CD4-positive, alpha-beta T cell treated with Interleukin-21 for 1 hour (primary cell): ENCODE measurements at places on chromosomes 4 and X.

DNA sequence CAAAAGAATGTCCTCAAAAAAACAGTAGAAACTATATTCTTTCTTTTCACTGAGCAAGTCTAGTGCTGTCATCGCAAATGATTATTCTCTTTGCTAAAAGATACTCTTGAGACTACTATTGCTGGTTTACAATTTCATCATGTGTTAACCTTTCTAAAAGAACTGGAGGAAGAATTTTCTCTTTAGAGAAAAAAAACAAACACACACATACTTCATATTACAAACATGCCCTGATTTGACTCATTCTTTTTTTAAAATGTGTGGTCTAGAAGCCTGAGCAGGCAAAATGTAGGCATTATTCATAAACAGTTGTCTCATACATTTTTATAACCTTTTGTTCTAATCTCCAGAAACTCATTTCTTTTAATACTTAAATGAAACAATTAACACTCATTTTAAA, 60.6 kb upstream of the FAT4 start:
- no peak for DNase-seq

DNA sequence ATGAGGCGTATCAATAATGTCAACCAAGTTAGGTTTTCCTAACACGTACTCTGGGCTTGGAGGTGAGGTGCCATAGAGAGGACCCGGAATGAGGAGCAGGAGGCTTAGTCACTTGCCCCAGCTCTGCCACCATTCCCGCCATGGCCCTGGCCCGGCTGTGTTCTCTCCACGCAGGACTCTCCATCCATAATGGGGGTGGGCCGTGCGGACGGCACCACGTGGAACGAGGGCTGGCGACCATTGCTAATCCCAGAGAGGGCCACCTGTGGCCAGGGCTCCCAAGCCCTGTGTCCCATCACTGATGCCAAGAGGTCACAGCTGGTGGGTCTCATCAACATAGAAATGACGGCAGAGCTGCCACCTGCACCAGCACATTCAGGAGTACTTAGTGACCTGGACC, 76.4 kb downstream of the JAKMIP1 start:
- no peak for DNase-seq

DNA sequence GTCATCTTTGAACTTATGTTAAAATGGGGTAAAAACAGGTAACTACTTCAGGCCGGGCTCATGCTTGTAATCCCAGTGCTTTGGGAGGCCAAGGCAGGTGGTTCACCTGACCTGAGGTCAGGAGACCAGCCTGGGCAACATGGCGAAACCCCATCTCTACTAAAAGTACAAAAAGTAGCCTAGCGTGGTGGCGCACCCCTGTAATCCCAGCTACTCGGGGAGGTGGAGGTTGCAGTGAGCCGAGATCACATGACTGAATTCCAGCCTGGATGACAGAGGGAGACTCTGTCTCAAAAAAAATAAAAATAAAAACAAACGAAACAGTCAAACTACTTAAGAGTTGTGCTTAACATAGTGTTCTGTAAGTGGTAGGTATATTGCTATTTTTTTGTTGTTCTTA, 2.5 kb downstream of the DDX3X start:
- no peak for DNase-seq

GRCh38 chr4:109645874-109646710, 57.2 kb downstream of the CASP6 start:
- DNase-seq = no peak

DNA sequence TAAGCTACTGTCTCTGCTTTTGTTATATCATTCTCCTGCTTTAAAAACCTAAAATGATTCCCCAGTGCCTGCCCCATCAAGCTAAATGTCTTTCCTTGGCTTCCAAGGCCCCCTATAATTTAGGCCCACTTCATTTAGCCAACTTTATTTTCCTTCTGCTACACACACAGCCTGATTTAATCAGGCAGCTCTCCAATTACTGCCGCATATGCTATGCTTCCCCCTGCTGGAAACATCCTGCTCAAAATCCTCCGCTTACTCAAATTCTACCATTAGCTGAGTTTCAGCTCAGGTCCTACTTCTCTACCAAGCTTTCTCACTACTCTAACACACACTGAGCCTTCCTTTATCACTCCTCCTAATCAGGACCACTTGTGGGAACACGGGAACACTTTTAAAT, 17.0 kb downstream of the LAMP2 start:
- peak; percentile 13 for DNase-seq

DNA sequence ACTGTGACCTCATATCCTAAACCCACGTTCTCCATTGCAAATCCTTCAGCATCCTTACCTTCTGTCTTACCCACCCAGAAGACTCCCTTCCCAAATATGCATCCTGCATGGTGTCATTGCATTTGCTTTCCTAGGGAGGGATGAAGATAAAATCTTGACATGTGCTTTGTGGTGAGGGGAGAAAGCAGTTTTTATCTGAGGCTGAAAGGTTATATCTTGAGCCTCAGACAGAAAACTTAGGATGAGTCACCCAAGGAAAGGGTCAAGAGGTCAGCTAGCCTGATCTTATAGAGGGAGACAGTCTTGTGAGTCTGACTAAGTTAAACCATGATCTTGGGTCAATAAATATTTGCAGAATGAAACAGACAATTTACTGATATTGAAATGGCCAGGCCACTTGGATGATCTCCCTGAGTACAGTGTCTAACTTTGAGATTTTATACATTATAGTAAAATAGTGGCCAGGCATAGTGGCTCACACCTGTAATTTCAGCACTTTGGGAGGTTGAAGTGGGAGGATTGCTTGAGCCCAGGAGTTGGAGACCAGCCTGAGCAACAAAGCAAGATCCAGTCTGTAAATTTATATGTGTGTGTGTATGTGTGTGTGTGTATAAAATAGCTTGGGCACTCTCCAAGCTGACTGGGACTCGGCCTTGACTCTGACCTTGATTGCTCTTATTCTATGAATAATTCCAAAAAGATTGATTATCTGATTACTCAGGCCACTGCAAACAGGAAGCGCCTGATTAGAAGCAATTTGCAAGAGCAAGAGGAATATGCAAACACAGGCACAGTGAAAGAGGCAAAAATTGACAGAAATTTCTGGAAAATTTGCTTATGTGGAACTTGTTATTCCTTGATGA, 15.4 kb upstream of the FAM9C start:
- no peak for DNase-seq

DNA sequence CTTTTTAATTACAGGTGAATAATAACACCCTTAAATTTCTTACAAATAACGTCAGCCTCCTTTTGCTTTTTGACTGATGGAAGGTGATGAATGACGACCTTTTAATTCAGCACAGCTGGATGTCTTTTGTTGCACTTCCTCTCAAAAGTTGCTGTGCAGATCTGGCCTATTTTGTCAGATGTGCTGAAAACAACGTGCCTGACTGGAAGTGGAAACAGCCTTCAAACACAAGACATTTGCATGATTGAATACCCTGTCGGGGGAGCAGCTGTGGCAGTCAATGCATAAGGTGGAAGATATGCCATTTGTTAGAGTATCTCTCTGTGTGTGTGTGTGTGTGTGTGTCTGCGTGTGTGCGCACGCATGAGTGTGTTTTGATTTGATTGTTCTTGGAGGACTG, 579.7 kb downstream of the SPRY1 start:
- DNase-seq = no peak

DNA sequence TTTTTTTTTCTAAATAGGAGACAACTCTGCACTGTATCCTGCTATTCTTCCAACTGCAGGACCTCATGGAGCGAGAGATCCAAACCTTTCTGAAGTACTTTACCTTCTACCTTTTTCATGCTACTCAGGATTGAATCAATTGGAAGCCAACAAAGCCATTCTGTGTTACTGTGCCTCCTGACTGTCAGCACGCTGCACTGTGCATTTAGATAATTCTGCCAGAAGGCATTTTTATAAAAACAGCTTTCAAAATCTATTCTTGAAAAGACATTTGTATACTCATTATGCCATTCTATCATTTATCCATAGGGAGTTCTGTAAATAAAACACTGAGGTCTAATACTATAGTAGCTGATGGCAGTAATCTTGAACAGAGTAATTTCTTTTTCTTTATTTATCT, 142.8 kb downstream of the SLIT2 start:
- no peak for DNase-seq

GRCh38 chr4:119070301-119070700, 65.3 kb upstream of the MYOZ2 start:
- no peak for DNase-seq

GRCh38 chr4:186676531-186677161, 47.0 kb downstream of the FAT1 start:
- DNase-seq = no peak

DNA sequence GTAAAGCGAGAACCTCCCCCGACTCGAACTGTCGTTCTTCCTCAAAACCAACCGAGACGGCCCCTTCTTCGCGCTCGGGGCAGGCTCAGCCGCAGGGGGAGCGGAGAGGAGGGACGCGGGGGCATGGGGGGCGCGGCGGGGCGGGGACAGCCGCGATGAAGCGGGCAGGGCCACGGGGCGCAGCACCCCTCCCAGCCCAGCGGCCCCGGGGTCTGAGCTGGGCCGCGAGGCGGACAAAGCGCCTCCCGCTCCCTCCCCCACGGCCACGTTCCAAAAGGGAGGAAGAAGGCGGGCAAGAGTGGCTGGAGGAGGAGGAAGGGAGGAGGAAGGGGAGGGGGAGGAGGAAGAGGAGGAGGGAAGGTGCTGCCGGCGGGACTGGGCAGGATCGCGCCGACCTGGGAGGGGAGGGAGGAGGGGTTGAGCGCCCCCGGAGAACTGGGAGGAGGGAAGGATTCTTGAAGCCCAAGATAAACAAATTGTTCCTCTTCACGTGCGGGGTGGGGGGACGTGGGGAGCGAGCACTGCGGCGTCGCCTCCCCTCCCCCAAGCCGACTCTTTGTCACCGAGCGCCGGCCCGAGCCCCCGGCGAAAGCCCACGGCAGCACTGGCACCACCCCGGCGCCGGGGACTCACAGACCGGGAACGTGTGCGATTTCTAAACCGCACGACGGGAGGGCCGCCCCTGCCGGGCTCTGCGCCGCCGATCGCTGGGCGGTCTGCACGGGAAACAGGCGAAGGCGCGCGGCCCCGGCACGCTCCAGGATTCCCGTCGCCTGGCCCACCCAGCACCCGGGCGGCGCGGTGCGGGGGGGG, 2.9 kb downstream of the MAML3 start:
- peak; percentile 74 for DNase-seq

DNA sequence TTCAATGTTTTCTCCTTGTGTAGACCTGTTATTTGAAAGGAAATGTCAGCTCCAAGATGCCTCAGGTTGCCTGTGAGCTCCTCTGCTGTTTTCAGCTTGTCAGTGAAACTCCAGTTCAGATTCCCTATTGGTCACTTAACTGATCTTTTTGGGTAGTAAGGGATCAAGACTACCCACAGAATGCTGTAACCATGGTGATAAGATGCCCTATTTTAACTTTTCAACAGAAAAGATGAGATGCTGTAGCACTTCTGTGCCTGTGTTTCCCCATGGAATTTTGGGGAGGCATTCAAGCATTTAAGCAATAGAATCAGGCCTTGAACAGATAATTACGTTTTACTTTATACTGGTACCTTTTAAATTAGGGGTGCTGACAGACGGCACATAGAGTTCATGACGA, 106.6 kb upstream of the H2AZ1 start:
- no peak for DNase-seq

DNA sequence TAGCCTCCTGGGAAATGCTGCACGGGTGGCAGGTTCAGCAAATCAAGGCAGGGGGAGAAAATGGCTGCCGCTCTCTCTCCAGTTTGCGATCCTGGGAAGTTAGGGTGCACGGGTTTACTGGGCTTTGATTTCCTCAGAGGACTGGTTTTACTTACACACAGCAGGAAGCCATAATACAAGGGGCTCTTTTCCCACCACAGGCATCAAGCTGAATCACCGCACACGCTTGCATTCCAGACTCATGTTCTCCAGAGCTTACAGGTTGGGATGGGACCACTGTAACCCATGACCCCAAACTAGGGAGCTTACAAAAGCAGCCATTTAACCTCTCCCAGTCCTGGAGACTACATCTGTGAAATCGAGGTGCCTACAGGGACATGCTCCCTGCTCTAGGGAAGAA, 159.8 kb downstream of the DHRSX start:
- DNase-seq = no peak

DNA sequence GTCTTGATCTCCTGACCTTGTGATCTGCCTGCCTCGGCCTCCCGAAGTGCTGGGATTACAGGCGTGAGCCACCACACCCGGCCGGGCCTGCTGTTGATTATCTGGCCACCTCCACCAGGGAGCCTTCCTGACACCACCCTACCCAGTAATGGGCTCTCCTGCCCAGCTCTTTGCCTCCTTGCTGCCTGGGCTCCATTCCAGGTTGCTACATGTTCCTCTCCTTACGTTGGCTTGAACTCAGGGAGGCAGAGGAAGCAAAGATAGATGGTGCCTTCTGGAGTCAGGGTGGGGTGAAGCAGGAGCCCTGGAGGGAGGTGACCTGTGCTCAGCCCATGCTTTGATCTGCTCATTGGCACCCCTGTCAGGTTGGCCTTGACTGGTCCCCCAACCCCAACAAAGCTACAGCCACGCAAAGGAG, 26.3 kb downstream of the FLNA start:
- peak; percentile 9 for DNase-seq

DNA sequence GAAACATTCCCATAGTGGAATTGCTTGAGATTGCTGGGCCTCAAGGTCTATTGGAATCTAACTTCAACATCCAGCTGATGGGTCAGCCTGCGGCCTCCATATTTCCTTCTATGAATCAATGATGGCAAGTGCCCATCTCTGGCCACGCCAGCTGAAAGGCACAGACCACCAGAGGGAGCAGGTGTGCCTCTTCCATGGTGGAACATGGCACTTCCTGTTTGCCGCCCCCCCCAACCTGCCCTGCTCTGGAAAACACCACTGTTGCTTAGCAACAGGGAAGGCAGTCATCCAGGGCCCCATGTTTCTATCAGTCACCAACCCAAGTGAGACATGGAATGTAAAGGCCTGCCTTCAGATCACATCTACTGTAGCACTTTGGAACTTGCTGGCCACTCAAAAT, 11.6 kb downstream of the PAGE4 start:
- peak; percentile 38 for DNase-seq

- DNase-seq = no peak
Observed at GRCh38 chr4:9885958-9886357, 104.5 kb downstream of the DRD5 start.

DNA sequence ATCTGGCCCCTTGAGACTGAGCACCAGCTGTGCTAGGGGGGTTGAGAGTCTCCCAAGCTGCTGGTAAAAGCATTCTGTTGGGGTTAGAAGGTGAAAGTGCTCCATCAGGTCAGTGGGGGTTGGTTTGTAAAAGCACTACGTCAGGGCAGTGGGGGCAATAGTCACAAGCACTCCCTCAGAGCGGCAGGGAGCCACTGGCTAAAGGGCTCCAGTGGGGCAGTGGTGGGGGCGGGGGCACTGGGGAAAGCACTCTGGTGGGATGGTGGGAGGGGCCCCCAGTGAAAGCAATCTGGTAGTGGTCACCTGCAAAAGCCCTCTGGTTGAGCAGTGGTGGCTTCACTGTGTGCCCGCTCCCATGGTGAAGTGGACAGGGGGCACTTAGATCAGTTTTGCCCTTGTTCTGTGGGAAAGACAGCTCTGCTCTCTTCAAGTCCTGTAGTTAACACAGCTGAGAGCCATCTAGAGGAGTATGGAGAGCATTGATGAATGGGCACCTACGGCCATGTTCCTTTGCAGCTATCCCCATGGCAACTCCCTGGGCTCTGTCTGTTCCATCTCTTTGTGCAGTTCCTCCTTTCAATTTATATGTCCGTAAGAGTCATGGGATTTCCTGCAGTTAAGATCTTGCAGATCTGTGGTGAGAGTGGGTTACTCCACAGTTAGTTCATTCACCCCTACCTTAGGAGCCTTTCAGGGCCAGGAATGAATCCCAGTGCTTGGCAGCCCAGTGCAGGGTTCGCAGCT, 106.4 kb downstream of the SH3BGRL start:
- no peak for DNase-seq

GRCh38 chrX:47264483-47265173, 31.8 kb downstream of the USP11 start:
- no peak for DNase-seq

GRCh38 chrX:7225338-7225737, 77.4 kb upstream of the PUDP start:
- DNase-seq = no peak
